Right lung (tissue), 10 donors: ENCODE measurements at places on chromosomes 5 and 9. TPM values are rescaled to one million over a fixed set of nuclear protein-coding genes. Genes with fewer than 3 reads are reported as not detected.

DNA sequence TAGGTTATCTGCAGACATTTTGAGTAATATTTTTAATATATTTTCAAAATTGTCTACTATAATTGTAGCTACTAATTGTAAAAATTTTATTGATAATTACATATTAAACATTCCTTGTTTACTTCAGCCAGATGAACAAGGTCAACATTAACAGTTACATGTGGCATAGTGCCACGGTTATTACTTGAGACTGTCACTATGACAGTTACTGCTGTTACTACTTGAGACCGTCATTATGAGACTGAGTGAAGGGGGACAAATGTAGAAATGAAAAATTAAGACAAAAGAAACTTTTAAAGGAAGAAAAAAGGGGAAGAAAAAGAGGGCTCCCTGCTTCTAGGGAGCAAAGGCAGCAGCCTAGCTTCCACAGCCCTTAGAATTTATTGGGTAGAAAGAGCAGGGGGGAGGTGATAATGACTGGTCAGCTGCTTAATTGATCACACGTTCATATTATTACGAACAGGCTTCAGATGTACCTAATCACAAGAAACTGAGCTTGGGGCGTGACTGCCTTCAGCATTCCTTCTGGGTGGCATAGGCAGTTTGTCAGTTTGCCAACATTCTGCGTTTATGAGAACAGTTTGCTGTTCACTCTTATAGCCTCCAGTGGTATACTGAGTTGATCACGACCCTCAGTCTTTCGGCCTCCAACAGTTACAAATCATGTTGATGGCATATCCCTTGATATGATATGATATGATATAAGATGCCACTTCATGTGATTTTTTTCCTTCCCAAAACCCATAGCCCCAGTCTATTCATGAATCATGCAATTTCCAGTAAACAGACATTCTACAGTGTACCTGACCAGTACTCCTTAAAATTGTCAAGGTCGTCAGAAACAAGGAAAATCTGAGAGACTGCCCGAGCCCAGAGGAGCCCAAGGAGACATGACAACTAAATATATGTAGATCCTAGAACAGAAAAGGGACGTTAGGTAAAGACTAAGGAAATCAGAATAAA is 13.1 kb downstream of the MARCHF6 start:
- no peak for DNase-seq

DNA sequence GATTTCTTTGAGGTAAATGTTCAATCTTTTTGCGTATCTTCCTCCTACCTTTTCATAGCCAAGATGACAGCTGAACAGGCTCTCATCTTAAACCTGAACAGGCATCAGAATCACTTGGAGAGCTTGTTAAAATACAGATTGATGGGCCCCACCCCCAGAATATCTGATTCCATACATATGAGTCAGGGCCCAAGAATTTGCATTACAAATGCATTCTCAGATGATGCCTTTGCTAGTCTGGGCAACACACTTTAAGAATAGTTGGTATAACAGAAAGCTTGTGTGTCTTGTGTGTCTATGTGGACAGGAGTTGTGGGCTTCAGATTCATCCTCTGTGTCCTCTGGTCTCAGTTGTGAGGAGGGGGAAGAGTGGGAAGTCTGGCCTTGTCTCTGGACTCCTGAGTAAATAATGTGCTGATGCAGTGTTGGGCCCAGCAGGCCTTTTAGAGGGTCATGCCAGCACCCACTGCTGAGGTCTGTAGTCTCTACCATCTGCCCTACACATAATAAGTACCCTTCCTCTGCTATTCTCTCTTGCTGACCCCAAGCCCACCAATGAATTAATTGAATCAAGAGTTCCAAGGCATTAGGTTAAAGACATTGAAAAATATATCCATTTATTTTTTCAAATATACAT is 43.1 kb downstream of the PTCD2 start:
- DNase-seq: no peak

GRCh38 chr5:42701351-42702059 is 55.1 kb upstream of the CCDC152 start:
- no peak for DNase-seq

DNA sequence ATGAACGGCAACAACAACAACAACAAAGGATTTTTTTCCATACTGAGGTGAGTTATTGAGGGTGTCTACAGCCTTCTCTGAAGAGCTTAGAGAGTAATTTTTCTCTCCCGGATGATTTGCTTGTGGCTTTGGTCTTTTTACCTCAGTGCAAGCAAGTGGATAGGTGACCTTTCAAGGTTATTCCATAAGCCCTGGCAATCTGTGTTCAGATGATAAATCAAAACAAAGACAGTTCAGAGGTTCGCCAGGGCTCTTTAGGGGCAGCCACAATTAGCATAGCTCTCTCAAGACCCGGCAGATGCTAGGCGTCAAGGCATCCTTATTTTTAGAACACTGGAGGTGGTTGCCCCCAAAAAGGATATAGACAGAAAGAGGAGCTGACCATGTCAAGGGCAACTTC is 417.9 kb upstream of the C9orf72 start:
- DNase-seq: no peak

- DNase-seq: no peak
Measured at GRCh38 chr5:67824852-67825251, 390.7 kb upstream of the PIK3R1 start.

DNA sequence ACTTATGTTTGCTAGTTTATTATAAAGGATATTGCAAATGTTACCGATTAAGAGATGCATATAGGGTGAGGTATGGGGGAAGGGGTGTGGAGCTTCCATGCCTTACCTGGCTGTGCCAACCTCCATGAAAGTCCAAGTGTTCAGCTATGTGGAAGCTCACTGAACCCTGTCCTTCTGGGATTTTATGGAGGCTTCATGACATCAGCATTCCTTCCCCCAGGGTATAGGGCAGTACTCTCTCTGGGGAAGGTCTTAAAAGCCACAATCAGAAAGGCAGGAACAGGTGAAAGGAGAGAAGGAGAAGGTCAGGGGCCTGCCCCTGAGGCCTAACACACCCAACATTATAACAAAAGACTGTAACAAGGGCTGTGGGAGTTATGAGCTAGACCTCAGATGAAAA is 592.6 kb downstream of the PDE4D start:
- no peak for DNase-seq

The ARAP3 gene
- polyA plus RNA-seq: 42.3 TPM

GRCh38 chr5:151800532-151800931 is 28.8 kb downstream of the G3BP1 start:
- DNase-seq: no peak

The NAIP gene
- polyA plus RNA-seq: 29.0 TPM

DNA sequence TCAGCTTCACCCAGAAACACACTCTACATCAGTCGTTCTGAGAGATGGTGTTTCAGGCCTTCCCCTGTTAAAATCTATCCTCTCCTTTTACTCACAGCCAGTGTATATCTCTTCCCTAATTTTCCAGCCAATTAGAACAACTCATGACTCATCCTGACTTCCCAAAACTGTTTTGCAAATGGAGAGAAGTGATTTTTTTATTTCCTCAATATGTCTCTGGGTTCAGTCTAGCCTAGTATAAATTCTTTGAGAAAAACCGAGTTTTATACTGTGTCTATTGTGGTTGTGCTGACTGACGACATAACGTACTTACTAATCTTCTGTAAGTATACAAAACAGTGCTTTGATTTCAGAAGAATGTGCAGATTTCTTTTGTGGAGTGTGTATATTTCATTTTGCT is 28.4 kb upstream of the CAST start:
- DNase-seq: no peak

- no peak for DNase-seq
Measured at GRCh38 chr5:135481909-135482311, 29.8 kb upstream of the TIFAB start.

DNA sequence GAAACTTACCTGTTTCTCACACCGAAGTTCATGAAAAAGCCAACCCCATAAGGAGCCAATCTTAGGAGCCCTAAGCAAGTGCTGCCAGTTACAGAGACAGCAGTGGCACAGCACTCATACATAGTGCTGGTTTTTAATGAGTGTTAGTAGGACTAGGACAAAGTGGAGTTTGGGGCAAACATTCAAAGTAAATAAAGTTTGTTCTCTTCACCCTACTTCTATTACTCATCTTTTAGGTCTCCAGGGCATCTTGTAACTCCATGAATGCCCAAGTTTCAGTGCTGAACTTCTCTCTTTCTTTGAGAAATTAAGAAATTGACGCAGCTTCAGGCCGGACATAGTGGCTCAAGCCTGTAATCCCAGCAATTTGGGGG is 584.7 kb downstream of the EBF1 start:
- no peak for DNase-seq

DNA sequence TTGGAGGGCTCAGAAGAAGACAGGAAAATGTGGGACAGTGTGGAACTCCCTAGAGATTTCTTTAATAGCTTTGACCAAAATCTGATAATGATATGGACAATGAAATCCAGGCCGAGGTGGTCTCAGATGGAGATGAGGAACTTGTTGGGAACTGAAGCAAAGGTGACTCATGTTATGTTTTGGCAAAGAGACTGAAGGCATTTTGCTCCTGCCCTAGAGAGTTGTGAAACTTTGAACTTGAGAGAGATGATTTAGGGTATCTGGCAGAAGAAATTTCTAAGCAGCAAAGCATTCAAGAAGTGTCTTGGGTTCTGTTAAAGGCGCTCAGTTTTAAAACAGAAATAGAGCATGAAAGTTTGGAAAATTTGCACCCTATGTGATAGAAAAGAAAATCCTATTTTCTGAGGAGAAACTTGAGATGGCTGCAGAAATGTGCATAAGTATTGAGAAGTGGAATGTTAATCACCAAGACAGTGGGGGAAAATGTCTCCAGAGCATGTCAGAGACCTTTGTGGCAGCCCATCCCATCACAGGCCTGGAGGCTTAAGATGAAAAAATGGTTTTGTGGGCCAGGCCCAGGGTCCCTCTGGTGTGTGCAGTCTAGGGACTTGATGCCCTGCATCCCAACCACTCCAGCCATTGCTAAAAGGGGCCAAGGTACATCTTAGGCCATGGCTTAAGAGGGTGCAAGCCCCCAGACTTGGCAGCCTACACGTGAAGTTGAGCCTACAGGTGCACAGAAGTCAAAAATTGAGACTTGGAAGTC is 463.7 kb upstream of the TLE4 start:
- no peak for DNase-seq

DNA sequence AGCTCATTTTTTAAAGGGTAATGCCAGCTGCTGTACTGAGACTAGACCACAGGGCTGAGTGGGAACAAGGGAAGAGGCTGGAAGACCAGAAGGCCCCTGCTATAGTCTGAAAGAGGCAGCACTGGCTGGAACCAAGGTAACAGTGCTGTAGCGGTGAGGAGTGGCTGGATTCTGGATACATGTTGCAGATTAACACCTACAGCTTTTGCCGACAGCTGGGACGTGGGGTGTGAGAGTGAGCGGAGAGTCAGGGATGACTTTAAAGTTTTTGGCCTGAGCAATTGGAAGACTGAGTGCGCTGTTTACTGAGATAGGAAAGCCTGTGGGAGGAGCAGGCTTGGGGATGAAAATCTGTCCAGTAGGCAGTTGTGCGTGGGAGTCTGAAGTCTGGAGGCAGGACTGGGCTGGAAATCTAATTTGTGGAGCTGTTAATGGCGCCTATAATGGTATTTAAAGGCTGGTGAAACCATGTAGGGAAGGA is 26.5 kb downstream of the AQP7 start:
- DNase-seq: no peak

The BRINP1 gene
- 0.05 TPM for polyA plus RNA-seq

The TAF11L5 gene
- not detected for polyA plus RNA-seq

DNA sequence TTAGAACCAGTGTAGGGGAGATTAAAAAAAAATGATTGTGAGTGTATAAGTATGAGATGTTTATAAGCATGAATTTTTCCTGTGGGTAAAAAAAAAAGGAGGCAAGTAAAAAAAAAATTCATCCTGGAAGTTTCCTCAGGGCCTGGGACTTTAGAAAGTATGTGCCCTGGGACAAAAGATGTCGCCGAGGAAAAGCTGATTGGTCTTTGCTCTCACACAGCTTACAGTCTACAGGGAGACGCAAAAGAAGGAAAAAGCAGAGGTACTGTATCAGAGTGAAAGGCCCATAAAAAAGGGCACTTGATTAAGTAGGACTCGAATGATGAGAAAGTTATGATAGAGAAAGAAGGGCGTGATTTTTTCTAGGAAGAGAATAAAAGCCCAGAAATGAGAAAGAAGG is 501.4 kb upstream of the MEF2C start:
- no peak for DNase-seq

The KCTD16 gene
- polyA plus RNA-seq: 0.39 TPM

- no peak for DNase-seq
Measured at GRCh38 chr9:88344013-88344412, 44.2 kb upstream of the SPIN1 start.
